ENCODE measurements at places on chromosomes 1 and 21.

- peak; percentile 70 for DNase-seq
Observed at GRCh38 chr21:41766883-41767605, at the start of gene RIPK4. Gene RIPK4, minus strand, starts transcription at chr21:41767052. Its CDS starts 11 bp downstream, at chr21:41767041.

- DNase-seq: no peak
Observed at GRCh38 chr1:61593331-61593730, 131.6 kb downstream of the TM2D1 start.

DNA sequence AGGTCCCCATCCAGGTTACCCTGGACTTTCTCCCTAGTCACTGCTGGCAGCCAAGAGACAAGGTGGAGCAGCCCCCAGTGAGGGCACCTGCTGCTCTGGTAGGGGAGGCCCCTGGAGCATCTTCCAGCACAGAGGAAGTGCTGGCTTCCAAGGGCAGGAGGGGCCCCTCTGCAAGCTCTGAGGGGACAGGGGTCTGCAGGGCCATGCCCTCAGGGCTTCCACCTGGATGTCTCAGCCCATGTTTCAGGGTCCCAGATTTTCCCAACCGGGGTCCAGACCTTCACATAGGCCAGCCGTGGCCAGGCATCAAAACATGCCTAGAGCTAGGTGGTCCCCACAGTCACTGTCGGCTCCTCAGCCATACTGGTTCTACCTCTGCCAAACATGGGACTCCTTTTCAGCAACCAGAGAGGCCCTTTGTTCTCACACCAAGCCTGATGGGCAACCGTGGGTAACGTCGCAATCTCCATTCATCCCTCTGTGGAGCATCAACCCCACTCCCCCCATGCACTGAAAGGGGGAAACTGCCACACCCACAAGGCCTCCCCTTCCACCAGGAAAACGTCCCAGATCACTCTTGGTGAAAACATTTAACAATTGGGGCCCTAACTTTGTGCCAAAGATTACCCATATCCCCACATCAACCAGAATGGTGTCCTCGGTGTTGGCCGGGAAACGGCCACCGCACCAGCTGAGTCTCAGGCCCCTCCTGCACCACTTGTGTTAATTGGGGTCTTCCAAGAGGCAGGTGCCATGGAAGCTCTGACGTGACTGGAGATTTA is 1.9 kb upstream of the COL6A2 start:
- no peak for DNase-seq

GRCh38 chr1:175171036-175171913 is 21.3 kb downstream of the KIAA0040 start:
- DNase-seq: no peak

- DNase-seq: no peak
Observed at GRCh38 chr1:109796484-109797302, 33.0 kb upstream of the EPS8L3 start.

- no peak for DNase-seq
Observed at GRCh38 chr1:95371666-95372282, 137.8 kb downstream of the RWDD3 start.
